ENCODE measurements at places on chromosomes 6 and 20.

DNA sequence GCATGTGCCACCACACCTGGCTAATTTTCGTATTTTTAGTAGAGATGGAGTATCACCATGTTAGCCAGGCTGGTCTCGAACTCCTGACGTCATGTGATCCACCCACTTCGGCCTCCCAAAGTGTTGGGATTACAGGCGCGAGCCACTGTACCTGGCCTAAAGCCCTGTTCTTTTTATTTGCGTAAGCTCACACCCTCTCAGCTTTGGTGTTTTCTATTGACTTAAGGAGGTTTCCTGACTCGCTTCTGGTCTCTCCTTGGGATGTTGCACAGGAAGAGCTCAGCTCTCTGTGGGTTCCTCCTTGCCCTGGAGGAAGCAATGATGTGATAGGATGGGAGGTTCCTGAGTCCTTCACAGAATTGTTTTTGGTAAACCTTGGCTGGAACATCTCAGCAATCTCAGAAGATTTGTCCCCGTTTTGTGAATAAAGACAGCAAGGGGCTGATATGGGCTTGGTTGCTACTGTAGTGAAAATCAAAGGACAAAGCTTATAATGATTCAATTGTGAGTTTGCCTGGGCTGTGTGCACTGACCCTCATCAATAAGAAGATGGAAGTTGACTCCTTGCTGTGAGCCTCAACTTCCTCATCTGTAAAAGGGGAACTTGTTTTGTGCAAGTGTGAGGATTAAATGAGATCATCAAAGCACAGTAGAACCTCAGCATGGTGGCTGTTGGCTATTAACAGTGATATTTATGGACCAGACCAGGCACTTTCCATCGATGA is 27.0 kb downstream of the TOX2 start:
- DNase-seq: no peak

DNA sequence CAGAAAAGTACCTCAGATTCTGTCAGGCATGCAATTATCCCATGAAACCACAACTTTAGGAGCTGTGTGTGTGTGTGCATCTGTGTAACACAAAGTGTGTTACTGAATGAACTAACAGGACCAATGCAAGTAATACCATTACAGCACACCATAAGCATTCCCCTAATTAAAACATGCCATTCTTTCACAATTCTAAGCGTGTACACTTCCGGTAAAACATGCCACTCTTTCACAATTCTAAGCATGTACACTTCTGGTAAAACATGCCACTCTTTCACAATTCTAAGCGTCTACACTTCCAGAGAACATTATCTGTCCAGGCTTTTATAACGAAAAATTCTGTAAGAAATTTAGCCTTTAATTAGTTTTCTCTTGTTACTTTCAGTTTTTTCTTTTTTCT is 238.2 kb downstream of the GMDS start:
- DNase-seq: no peak

DNA sequence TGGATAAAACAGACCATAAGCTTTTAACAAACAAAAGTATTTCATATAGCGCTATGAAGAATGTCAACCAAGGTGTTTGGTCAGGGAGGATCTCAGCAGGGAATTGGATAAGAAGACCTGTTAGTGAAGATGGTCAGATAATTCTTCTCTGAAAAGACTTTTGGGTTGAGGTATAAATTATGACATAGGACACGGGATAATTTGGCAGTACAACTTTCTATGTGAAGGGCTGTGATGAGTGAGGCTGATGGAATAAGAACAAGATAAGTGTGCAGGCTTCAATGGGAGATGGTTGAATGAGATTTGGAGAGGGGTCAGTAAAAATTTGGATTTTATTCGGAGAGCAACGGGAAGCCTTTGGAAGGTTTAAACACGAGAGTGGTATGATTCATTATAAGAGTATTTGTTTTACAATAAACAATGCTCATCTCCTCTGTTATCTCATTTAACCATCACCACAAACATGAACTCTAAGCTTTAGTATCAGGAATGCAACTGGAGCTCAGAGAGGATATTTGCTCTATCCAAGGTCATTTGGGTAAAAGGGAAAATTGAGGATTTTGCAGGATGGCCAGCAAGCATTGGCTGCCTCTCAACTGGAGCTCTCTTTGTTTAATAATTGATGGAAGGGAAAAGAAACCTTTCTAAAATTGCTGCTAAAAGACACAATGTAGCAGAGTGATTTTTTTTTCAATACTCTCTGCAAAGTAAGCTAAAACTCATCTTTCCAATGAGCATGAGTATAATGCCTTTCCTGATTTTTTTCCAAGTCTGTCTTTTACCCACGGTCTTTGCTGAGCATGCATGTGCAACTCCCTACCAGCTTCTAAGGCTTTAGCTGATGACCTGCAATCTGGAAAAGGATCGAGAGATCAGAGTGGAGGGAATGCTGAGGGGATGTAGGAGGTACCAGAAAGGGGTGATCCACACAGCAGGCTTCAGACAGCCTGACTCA is 534.0 kb downstream of the CBLN4 start:
- no peak for DNase-seq

GRCh38 chr20:52004715-52005114 is 186.9 kb downstream of the ZFP64 start:
- DNase-seq: no peak

- DNase-seq: no peak
Measured at GRCh38 chr6:44542401-44543116, 155.1 kb downstream of the CDC5L start.

- no peak for DNase-seq
Measured at GRCh38 chr6:41748542-41748941, 1.3 kb upstream of the PGC start.

- no peak for DNase-seq
Measured at GRCh38 chr6:136783021-136783420, 9.3 kb downstream of the MAP3K5 start.

DNA sequence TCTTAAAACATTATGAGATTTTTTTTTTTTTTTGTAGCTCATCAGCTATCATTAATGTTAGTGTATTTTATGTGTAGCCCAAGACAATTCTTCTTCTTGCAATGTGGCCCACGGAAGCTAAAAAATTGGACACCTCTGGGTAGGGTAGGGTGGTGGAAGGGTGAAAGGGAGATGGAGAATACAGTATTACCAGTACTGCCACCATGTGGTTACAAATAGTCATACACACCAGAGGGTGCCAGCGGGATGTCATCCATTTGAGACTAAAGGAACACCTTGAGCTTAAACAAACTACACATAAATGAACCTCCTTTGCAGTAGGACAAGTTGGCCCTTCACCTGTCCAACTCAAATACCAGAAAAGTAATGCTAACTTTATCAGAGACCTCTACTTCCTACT is 601.9 kb downstream of the HTR1B start:
- DNase-seq: no peak
